ENCODE measurements at places on chromosomes 3 and 15. TPM values are rescaled to one million over a fixed set of nuclear protein-coding genes. Genes with fewer than 3 reads are reported as not detected.

GRCh38 chr15:39320886-39321285 lies 260.0 kb upstream of the THBS1 start:
- no peak for DNase-seq

GRCh38 chr15:65896236-65896635 lies 26.9 kb downstream of the RAB11A start:
- no peak for DNase-seq

DNA sequence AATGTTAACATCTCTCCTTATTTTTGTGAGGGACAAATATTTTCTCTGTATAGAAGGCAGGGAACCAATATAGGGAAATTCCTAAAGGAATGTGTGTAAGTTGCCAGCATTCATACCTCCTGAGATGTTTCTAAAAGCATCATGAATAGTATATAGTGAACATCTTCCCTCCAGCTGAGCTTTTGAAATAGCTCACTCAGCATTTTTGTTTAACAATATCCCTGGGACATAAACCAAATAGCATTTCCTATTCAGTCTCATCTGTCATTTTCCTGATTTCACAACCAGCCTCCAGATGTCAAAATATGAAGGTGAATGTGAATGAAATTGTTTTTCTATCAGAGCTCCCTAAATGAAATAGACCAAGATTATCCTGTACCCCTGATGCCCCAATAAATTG lies 137.2 kb downstream of the PPM1L start:
- no peak for DNase-seq

- no peak for DNase-seq
Measured at GRCh38 chr15:41631880-41632470, 28.2 kb upstream of the MGA start.

GRCh38 chr3:150770681-150771080 lies 7.7 kb upstream of the SIAH2 start:
- no peak for DNase-seq

Gene ADGRG7
- not detected for total RNA-seq

DNA sequence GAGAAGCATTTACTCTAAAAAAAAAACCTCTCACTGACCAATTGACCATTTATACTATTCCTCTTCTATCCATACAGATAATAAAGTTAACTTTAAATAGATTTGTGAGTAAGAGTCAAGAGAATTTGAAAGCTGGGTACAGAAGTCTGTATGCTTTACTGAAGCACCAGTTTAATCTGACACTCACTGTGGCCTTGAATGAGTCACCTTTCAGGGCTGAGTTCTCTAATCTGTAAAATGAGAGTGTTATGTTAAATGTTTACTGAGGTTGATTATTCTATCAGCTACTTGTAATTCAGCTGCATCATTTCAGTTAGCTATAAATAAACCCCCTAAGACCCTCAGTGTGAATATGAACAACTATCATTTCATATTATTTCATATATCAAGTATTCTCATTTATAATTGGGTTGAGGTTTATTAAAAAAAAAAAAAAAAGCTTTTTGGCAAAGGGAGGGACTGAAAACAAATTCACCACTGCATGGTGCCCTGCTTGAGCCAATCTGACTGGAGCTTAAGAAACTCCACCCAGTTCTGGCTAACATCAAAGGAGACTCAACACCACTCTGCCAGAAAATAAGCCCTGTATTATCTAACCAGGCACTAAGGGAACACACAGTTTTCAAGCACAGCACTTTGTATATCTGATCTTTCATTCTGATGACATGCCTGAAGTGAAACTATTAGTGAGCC lies 2.8 kb downstream of the MAP4 start:
- DNase-seq: no peak

GRCh38 chr3:36221975-36222374 lies 158.3 kb upstream of the STAC start:
- no peak for DNase-seq

Gene STRIT1
- not detected for total RNA-seq

GRCh38 chr3:150237490-150237889 lies 170.6 kb upstream of the TSC22D2 start:
- no peak for DNase-seq

DNA sequence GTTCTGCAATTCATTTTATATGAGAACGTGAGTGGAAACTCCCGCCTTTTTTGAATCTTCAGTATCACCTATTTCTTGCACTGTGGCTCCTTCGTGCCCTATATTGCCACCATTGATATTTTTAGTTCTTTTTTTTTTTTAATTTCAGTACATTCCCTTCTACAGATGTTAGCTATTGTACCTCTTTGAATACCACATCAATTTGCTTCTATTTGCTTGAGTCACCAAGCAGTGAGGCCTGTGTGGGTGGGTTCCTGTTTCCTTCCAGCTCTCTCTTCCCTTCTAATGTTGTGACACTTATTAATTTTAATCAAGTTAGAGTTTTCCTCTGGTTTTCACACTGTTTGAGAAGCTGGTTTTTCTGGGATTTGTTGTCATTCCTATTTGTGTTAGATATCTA lies 8.7 kb downstream of the HACD2 start:
- no peak for DNase-seq

Gene MYZAP
- not detected for total RNA-seq

Gene NSUN3
- total RNA-seq: 22.3 TPM

Gene ARHGAP31
- 22.5 TPM for total RNA-seq

DNA sequence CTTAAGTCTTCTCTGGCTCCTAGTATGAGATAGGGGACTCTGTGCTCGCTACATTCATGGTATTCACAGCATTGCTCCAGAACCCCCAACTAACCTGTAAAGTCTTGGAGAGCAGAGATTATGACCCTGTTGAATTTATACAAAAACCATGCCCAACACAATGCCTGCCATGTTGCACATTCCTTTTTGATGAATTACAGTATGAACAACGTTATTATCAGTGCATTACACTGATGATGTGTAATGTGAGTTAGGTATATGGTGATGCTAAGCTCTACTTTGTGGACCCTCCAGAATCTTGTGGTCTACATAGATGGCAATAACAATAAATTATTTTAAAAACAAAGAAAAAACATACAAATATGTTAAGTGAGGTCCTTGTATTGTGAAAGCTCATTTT lies 64.3 kb downstream of the EOMES start:
- DNase-seq: no peak

- DNase-seq: no peak
Measured at GRCh38 chr3:25281041-25281731, 146.9 kb upstream of the RARB start.

Gene DPP8
- 48.5 TPM for total RNA-seq

Gene C3orf22
- not detected for total RNA-seq

DNA sequence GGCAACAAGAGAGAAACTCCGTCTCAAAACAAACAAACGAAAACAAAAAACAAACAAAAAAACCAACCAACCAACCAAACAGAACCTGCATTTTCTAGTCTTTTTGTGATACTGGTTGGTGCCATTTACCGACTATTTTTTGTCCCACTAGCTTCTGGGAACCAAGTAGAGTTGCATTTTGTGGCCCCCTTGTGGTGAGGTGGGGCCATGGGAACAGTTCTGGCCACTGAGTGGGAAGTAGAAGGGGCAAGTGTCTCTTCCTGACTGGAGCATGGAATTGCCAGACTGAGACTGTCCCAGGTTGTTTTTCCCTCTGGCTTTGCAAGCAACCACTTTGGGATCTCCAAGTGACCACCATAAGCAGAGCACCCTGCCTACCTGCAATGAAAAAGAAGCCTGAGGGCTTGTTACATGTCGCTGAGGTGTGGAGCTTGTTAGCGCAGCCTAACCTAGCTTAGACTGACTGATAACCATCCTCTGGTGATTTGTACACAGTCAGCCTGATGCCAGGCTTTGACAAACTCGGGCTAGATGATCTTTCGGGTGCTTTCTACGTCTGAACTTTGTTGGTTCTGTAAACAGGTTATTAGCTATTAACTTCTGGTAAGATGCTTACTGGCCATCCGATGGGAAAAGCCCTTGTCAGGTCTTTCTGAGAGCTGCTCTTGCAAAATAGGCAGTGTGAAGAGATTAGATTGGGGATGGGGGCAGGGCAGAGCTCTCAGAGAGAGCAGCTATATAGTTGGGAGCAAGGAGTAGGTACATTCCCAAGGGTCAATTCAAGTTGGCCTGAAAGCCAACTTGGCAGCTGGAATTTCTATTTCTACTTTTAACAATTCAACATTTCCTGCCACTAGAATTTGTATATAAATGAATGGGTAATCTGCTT lies 172.2 kb downstream of the SSR3 start:
- DNase-seq: no peak

Gene GPR27
- 4.5 TPM for total RNA-seq

GRCh38 chr15:37093480-37094332 lies 6.6 kb downstream of the MEIS2 start:
- DNase-seq: no peak

GRCh38 chr15:98876451-98877369 lies 130.9 kb downstream of the PGPEP1L start:
- no peak for DNase-seq

DNA sequence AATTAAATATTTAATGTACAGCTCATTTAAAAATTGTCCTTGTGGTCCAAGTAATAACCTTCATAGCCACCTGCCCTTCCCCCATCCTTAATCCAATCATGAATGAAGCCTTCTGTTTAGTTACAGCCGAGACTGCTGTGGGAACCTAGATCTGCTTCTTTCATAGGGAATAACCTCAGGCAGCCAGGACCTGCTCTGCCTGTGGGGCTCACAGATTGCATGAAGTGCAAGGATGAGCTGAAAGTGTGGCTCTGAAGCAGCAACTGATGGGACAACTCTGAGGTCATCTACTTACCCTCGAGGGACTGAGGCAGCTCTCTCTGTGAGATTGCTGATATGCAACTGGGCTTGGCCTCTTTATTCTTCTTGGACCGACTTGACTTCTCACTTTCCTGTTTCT lies 169.8 kb downstream of the POTEB3 start:
- DNase-seq: no peak

Gene SLC26A6
- 31.3 TPM for total RNA-seq

DNA sequence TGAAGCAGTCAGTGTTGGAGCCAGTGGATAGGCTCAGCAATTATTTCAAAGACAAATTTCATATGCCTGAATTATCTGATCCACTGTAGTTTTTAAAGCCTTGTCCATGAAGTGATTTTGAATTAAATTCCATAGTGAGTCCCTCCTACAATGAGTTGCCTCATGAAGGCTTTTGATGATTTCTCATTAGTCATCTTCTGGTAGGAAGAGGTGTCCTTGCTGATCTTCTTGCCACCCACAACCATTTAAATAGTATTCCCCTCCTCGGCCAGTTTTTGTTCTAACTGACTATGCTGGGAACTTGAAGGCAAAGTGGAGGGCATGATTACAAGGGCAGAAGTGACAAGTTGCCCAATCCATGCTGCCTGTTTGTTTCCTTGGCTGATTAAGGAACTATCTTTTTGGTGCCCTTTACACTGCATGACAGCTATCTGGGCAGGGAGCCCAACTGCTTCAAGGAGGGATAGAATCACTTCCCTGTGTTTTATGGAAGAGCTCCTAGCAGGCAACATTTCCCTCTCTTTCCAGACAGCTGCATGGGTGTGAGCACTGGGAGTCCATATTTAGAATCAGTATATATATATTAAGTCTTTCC lies 617.5 kb downstream of the ZPLD1 start:
- DNase-seq: no peak

DNA sequence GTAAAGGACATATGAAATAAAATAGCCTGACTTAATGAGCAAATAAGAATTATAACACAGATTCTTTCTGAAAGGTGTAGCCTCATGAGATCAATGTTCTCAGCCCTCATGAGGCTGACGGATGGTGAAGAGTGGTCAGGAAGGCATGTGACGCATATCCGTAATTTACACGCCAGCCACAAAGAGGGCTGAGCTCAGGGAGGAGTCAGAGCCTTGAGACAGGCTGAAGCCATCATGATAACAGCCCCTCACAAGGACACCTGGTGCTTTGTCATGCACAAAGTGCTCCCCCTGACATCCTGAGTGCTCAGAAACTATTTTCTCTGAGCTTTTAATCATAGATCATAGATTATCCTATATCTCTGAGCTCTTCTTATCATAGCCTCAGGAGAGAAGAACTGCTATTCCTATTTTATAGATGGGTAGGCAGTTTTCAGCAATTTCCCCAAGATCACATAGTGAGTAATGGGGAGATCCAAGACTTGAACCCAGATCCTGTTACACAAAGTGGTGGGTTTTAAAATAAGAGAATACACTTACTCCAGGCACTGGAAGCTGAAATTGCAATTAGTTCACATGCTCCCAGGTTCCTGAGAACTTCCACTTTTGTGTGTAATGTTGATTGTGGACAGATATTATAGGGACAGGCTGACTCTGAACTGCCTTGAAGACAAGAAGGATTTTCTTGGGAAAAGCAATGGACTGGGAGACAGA lies 267.1 kb downstream of the RPLP1 start:
- DNase-seq: peak; percentile 73

Gene FSIP1
- 0.31 TPM for total RNA-seq

DNA sequence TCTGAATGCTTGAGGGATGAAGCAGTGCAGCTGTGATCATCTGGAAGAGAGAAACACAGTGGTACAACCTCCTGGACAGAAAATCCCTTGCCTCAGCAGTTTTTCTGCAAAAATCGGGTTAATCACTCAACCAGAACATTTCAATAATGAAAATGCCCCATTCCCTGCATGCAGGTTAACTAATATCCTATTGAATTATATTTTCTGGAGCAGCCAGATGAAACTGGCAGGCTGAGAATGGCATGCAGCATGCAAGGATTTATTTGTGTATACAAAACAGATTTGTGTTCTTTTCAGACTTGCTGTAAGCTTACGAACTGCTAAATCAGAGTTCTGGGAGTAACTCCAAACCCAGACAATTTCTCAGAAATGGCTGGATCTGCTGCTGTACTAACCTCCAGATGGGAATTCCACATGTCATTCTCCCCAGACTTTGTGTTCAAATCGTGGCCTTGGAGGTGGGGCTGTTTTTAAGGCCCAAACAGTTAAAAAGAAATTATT lies 39.1 kb downstream of the SLC9A9 start:
- no peak for DNase-seq

Gene BNIP2
- 70.5 TPM for total RNA-seq

- DNase-seq: no peak
Measured at GRCh38 chr15:42577514-42578031, 2.2 kb downstream of the STARD9 start.

Gene MOBP
- total RNA-seq: not detected

Gene DNAH12
- 0.05 TPM for total RNA-seq

- DNase-seq: no peak
Measured at GRCh38 chr3:32428092-32429068, 36.7 kb downstream of the CMTM7 start.
